CD4-positive, alpha-beta T cell treated with Interleukin-15 for 1 hour (primary cell): ENCODE measurements at places on chromosomes 5 and 9.

GRCh38 chr9:18921366-18922075, 111.5 kb downstream of the SAXO1 start:
- DNase-seq = no peak

DNA sequence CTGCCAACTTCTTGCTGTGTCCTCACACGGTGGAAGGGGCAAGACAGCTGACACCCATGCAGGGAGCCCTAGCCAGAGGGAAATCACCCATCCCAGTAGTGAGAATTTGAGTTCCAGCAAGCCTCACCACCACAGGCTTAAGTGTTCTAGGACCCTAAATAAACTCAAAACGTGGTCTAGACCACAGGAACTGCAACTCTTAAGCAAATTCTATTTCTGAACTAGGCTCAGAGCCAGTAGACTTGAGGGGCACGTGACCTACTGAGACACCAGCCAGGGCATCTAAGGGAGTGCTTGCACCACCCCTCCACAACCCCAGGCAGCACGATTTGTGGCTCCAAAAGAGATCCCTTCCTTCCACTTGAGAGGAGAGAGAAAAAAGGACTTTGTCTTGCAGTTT, 96.0 kb upstream of the PHF24 start:
- no peak for DNase-seq

DNA sequence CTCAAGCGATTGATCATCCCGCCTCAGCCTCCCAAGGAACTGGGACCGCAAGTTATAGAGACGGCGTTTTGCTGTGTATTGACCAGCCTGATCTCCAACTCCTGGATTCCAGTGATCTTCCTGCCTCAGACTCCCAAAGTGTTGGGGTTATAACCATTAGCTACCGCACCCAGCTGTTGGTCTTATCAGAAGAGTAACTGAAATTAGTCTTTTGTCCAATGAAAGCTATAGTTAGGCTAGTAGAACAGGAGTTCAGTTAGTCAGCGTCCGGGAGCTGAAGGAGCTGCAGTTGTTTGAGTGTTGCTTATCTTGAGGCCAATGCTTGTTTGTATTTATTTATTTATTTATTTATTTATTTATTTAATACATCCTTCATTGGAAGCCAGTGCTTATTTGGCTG, 3.2 kb upstream of the MIGA2 start:
- DNase-seq = no peak

DNA sequence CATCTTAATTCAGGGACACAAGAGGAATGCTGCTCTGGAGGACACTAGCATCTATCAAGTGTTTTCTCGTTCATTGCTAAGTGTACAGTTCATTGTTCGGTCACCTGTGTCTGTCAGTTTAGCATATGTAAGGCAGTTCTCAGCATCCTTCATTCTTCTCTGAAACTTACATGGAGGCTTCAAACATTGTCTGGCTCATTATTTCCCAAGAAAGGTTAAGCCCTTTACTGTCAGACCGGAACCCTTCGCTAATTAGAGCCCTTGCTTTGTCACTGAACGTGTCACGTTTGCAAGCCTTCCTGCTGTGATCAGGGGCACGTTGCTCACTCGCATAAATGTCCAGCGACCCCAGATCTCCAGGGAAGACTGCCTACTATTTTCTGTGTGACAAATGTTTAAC, 62.3 kb upstream of the RIOK2 start:
- DNase-seq = no peak

DNA sequence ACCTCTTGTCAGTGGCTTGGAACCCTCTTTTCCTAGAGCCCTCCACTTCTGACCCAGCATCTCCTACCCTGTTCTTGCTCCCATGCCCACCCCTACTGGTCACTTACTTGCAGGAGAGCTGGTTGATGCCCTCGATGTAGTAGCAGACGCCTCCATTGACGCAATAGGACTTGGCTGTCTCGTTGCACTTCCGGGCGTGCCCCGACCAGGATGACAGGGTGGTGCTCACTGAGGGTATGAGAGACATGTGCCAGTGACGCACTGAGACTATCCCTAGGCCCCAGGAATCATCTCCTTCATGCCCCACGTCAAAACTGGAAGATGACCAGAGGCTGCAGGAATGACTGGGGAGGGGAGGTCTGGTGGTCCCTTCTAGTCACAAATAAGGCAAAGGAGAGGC, 76.0 kb downstream of the PSD2 start:
- no peak for DNase-seq

GRCh38 chr9:93601063-93601462, 24.7 kb downstream of the PHF2 start:
- no peak for DNase-seq

DNA sequence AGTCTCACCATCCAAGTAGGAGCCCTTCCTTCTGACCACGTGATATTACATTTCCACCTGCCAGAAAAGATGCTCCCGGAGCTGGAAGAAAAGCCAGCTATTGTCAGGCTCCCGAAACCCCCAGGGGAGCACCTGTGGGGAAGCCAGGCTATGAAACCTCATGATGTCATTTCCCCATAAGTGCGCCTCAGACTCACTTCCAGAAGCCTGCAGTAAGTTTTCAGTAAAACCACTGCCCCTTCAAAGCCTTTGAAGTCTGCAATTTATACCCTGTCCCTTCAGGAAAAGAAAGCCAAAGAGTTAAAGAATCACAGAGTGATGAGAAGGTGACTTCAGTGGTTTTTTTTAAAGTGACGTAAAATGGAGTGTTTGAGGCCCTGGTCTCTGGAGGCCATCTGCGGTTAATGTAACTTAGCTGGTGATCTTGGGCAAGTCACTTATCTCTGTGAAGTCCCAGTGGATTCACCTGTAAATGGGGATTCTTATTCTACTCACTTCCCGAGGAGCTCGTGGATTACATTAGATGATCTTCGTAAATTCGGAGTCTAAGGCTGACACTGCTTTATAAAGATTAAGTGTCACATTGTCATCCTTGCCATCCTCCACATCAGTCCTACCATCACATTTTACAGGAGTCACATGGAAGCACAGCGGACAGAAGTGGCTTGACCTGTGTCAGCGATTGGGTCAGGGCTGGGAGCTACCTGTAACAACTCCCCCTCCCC, 2.6 kb upstream of the SEMA6A start:
- no peak for DNase-seq
